ENCODE measurements at places on chromosomes 2 and 18. TPM values are rescaled to one million over a fixed set of nuclear protein-coding genes. Genes with fewer than 3 reads are reported as not detected.

DNA sequence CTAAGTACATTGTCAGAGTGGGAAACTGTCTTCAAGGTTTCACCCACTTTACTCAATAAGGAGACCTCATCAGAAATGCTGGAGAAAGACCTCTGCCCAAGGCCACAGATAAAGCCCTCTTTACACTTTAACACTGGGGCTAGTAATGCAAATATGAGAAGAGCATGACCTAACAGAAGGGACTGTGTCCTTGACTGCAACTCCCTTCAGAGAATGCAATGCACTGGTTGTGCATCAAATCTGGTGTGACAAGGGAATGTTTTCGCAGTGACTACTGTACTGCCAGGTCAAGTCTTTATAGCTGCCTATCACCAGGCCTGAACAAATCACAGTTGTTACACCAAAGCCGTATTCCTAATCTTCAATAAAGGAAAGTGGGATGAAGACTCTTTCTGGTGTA lies 28.6 kb downstream of the CDH19 start:
- DNase-seq: no peak
- H3K4me3 ChIP-seq: no peak overlapping the region
- no peaks in the 10 kb centered on the region for H3K27me3 ChIP-seq
- no peak overlapping the region for H3K27ac ChIP-seq
- no peaks in the 10 kb centered on the region for H3K4me1 ChIP-seq

GRCh38 chr18:79405781-79406575 lies 10.2 kb downstream of the NFATC1 start:
- no peaks in the 10 kb centered on the region for H3K27me3 ChIP-seq
- DNase-seq: peak; percentile 91
- peak overlapping the region; percentile 79 for H3K27ac ChIP-seq
- H3K36me3 ChIP-seq: peaks cover 7% of the 10 kb centered on the region

DNA sequence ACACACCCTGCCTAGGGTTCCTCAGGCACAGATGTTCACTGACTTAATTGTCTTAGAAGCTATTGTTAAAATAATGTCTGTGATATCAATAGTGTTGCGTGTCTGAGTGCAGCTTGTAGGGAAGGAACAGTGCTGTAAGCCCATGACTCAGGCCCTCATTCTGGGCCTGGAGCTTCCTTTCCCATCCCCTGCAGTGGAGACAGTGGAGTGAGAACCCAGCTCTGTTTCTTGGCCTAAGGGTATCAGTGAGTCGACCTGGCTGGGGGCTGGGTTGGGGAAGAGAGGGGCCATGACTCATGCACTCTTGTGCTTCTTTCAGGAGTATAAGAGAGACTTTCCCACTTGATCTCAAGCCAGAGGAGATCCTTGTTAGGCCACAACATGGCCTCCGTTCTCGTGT lies 106.8 kb downstream of the HRH4 start:
- H3K27ac ChIP-seq: no peak overlapping the region
- H3K4me1 ChIP-seq: no peaks in the 10 kb centered on the region
- no peaks in the 10 kb centered on the region for H3K27me3 ChIP-seq
- no peak for DNase-seq
- no peak overlapping the region for H3K4me3 ChIP-seq

DNA sequence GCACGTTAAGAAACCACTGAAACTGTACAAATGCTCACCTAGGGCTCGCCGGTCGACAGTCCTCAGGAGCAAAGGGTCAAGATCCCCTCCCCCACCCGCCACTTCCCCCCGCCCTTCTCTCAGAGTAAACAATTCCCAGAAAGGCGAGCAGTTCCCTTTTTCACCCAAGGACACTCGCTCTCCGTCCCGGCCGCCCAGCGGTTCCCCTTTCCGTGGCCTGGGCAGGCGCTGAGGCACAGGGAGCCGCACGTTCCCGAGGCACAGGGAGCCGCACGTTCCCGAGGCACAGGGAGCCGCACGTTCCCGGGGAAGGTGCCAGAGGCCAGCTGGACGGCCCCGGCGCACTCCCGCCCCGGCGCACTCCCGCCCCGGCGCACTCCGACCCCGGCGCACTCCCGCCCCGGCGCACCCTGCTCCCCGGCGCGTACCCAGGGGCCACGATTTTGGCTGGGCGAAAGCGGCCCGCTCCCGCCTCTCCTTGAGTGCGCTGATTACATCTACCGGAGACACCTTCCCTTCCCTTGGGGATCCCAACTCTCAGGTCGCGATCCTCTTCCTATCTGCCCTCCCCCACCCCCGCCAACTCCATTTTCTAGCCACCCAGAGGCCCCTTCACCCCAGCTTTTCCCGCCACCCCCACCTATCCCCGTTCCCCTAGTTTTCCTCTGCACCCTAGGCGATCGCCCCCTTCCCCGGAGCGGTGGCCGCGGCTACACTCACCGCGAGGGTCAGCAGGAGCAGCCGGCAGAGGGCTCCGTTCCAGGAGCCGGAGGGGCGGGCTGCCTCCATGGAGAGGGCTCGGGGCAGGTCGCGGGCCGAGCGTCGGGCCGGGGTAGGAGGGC lies 817 bp downstream of the DSC2 start:
- no peak for DNase-seq
- no peak overlapping the region for H3K4me3 ChIP-seq
- peaks cover 18% of the 10 kb centered on the region for H3K4me1 ChIP-seq
- H3K27ac ChIP-seq: no peak overlapping the region

DNA sequence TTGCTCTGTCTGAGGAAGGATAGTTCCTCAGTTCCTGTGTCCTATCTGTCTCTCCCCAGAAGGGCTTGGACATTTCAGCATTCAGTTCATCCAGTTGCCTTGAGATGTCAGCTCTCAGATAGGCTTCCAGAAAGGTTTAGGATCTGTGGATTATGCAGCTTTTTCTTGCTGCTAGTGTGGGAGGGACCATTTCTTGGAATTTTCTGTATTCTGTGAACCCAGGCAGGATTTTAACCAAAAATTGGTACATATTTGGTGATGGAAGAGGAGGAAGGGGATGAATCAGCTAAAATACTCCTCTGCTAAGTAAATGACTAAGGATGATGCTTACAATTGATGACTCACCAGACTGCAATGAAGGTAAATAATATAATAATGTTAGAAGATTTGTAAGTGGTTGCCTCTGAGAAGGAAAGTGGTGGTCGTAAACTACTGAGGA lies 58.6 kb upstream of the DOCK10 start:
- H3K36me3 ChIP-seq: no peaks in the 10 kb centered on the region
- no peaks in the 10 kb centered on the region for H3K27me3 ChIP-seq
- no peak overlapping the region for H3K4me3 ChIP-seq
- no peaks in the 10 kb centered on the region for H3K4me1 ChIP-seq
- no peak for DNase-seq

GRCh38 chr2:29698216-29698615 lies 223.2 kb downstream of the ALK start:
- no peak overlapping the region for H3K27ac ChIP-seq
- no peak for DNase-seq
- no peaks in the 10 kb centered on the region for H3K36me3 ChIP-seq
- H3K27me3 ChIP-seq: no peaks in the 10 kb centered on the region

- no peak within 1 kb of the TSS for H3K27ac ChIP-seq
- H3K36me3 ChIP-seq: no peaks in the 10 kb centered on the region
- no peaks in the 10 kb centered on the region for H3K4me1 ChIP-seq
Observed at GRCh38 chr2:15939854-15940660, at the start of gene MYCN. TSS of gene MYCN (plus strand) at chr2:15940550. CDS start at chr2:15942065, 1,515 bp downstream.

- no peaks in the 10 kb centered on the region for H3K36me3 ChIP-seq
- no peak for DNase-seq
- peaks cover 4% of the 10 kb centered on the region for H3K4me1 ChIP-seq
- H3K4me3 ChIP-seq: no peak overlapping the region
Observed at GRCh38 chr18:77346208-77346810, 96.7 kb downstream of the GALR1 start.

DNA sequence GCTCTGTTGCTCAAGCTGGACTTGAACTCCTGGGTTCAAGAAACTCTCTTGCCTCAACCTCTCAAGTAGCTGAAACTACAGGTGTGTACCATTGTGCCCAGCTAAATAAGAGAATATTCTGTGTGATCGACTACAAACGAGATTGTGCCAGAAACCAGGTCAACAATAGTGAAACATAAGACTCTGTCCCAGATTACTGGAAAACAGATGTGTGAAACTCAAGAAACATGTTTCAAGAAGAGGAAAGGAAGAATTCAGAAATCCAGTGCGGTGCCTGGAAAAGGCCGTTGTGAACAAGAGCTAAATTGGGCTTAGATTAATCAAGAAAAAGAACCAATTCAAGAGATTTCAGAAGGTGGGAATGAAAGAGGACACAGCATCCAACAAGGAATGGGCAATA lies 23.4 kb upstream of the STAT1 start:
- no peak overlapping the region for H3K4me3 ChIP-seq
- no peak overlapping the region for H3K27ac ChIP-seq
- no peaks in the 10 kb centered on the region for H3K27me3 ChIP-seq
- no peak for DNase-seq
- no peaks in the 10 kb centered on the region for H3K4me1 ChIP-seq

GRCh38 chr2:69428981-69429380 lies 8.3 kb downstream of the NFU1 start:
- no peaks in the 10 kb centered on the region for H3K4me1 ChIP-seq
- no peak for DNase-seq
- H3K36me3 ChIP-seq: peaks cover 32% of the 10 kb centered on the region
- H3K27ac ChIP-seq: no peak overlapping the region
- H3K27me3 ChIP-seq: no peaks in the 10 kb centered on the region

CYP20A1 gene
- total RNA-seq: 16.0 TPM

CFAP65 gene
- total RNA-seq: 0.11 TPM

REL gene
- total RNA-seq: 34.6 TPM

DNAJC5G gene
- not detected for total RNA-seq

MSH6 gene
- 124 TPM for total RNA-seq

DNMT3A gene
- total RNA-seq: 0.97 TPM

SLC35F5 gene
- 66.0 TPM for total RNA-seq
